CD4-positive, alpha-beta T cell treated with Interleukin-4 for 1 hour (primary cell): ENCODE measurements at places on chromosomes 1 and 21.

DNA sequence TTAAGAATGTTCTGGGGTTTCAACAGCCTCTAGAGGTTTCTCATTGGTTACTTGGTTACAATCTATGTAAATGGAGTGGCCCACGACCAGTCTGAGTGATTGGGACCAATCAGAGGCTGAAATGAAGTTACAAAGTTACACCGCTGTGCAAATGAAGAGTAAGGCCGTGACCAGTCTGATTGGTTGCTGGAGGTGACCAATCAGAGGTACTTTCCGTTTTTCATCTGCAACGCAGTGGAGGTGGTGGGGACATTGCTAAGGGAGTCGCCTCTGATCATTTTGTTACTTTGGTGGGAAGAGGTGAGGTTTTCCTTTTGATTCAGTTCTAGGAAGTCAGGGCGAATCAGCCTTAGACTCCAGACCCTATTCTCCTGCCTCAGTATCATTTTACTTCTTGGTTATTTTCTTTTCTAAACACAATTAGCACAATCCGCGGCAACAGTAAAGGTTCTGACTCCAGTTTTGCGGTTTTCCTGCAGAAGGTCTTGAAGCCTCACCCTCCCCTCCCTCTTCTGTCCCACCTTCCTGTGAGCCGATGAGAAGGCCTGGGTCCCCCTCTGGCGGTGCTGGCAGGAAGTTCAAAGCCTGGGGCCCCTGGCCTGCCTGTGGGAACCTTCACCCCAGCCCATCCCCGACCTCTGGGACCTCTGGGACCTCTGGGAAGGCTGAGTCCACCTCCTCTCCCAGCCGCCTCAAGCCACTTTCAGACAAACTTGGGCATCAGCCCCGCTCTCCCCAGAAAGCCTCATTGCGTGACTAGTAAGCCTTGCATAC, 38.7 kb upstream of the TTC34 start:
- peak; percentile 71 for DNase-seq

- no peak for DNase-seq
Measured at GRCh38 chr1:155466996-155467395, 95.6 kb downstream of the ASH1L start.

DNA sequence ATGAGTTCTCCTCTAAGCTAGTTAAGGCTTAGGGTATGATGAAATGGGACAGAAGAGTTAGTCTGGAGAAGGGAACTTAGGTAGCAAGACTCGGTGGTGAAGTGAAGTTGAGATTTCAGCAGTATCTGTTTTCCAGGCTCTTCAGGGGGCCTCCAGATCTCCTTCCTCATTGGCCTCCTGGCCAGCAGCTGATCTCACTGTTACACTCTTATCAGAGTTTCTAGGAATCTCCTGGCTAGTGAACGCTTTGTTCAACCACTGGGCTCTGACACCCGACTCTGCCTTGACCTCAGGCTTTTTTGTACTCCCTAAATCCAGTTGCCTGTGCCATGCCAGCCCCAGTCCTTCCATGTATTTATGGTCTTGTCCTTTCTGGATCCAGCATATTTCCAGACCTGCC, 311.0 kb downstream of the ASTN1 start:
- no peak for DNase-seq

- no peak for DNase-seq
Measured at GRCh38 chr1:39635205-39635870, 4.1 kb downstream of the HEYL start.

DNA sequence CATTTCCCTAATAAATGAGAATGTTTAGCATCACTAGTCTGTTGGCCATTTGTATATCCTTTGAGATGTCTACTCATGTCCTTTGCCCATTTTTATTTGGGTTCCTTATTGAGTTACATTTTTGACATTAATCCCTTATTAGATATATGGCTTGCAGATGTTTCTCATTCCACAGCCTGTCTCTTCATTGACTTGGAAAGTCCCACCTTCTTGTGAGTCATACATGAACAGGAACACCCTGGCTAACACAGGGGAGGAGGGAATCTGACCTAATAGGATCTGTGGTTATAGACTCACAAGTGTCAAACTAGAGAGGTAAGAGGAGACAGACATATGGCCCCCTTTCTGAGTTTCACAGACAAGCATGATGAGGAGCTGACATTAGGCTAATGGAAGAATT, 11.5 kb downstream of the ZP4 start:
- no peak for DNase-seq

- no peak for DNase-seq
Measured at GRCh38 chr1:107473065-107473464, 332.2 kb downstream of the NTNG1 start.

DNA sequence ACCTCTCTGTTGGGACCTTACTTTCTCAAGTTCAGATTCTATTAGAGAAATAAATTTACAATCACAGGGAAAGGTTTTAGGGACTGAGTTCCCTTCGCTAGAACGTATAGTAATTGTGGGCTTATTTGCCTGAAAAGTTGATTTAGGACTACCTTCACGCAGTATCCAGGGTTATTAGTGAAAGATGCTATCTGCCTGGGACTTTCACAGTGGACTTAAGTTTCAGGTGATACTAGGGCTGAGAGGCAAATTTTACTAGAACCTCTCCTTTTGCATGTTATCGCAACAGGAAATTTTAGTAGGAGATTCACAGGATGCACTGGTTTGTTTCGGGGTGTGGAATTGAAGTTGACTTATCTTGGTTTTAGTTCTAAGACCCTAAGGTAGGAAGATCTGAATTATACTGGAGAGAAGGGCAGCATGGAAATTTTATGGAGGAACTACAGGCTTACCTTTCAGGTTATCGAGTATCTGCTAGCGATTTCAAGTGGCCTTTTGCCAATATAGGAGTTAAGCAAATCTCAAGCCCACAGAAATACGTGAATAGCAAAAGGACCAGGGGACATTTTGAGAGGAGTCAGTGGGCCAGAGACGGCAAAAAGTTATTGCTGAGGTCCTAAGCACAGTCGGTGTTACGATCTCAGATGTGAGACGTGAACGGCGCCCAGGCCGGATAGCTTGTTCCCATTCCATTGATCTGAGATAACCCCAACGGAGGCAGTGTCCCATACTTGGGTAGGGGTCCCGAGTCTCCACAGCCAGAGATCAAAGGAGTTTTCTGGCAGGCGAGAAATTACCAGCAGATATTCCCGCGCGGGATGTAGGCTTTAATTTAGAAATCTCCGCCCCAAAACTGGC, 723 bp upstream of the GNAI3 start:
- peak; percentile 28 for DNase-seq

- no peak for DNase-seq
Measured at GRCh38 chr1:67647036-67647798, 37.8 kb upstream of the GADD45A start.

DNA sequence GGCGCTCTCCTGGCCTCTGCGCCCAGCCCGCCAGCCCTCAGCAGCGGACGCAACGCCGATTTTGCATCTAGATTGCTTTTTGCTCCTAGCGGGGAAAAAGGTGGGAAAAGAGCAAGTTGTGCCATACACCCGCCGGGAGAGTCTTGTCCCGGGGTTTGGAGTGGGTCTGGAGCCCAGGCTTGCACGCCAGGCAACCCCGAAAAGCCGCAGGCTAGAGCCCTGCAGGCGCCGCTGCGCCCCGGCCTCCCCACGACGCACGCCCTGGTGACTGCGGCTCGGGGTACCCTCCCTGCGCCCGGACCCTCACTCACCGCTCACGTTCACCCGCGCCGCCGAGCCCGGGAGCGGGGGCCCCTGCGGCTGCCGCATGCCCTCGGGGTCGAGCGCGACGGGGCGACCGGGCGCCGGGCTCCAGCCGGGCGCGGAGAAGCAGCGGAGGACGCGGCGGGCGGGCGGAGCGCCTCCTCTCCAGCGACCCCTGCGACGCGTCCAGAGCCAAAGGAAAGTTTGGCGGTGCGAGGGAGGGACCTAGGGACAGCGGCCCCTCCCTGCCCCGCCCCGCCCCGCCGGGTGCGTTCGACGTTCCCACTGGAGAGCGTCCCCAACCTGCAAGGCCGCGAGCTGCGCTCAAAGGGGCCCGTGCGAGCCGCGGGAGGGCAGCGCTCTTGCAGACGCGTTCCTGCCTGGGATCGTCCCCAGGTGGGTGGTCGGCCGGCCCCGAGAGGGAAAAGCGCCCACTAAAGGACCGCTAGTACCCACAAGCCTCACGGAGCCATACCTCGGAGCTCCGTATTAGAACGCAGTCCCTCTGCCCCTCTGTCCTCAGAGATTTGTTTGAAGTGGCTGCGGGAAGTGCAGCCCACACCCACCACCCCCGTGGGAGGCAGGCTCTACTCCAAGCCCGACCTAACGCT, at the start of gene LPAR3:
Gene LPAR3, minus strand, starts transcription at position 502 of the 914 bp plus-strand sequence. CDS start 27,086 bp downstream, outside the sequence.
- no peak for DNase-seq

DNA sequence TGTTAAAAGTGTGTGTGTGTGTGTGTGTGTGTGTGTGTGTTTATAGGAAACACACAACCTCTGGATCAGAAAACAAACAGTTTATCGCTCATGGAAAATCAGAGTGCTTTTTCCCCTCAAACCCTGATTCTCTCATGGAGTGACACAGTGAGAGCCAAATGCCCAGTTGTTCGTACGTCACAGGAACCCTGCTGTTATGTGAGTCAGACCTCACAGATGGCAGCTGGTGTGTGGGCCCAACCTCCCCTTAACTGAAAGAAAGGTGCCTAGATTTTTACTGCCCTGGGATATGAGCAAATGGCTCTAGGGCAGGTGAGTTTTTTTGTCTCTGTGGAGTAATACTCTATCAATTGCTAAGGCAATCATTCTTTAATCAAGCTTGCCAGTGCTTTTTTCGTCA, 1788.1 kb downstream of the BRINP3 start:
- DNase-seq = no peak

DNA sequence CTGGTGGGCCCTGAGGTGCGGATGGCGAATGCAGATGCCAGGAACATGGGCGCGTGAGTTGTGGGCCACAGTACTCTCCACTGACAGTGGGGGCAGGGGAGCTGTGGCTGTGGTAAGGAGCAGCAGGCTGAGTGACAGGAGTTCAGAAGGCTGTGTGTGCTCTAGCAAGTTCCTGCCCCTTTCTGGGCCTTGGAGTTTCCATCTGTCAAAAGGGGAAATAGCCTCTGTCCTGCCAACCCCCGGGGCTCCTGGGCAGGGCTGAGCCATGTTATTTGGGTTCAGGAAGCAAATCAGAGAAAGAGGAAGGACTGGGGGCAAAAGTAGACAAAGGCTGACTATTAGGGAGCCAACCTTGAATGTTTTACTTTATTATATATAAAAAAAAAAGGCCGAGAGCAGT, 19.5 kb upstream of the MFN2 start:
- DNase-seq = peak; percentile 50

GRCh38 chr1:16614361-16615252, 1.2 kb upstream of the NBPF1 start:
- no peak for DNase-seq

GRCh38 chr1:227934476-227935313, 13.0 kb downstream of the WNT9A start:
- DNase-seq = no peak

GRCh38 chr1:243379208-243379607, 123.4 kb downstream of the SDCCAG8 start:
- no peak for DNase-seq

- DNase-seq = no peak
Measured at GRCh38 chr1:11417162-11417561, 61.8 kb upstream of the DISP3 start.

GRCh38 chr1:82453511-82454185, 652.9 kb downstream of the ADGRL2 start:
- DNase-seq = no peak
